Stimulated activated CD4-positive, alpha-beta T cell treated with anti-CD3 and anti-CD28 coated beads, Interleukin-1b, Interleukin-23, amount 100 ng/mL, for 1 hour (primary cell): ENCODE measurements at places on chromosomes 11 and 22.

DNA sequence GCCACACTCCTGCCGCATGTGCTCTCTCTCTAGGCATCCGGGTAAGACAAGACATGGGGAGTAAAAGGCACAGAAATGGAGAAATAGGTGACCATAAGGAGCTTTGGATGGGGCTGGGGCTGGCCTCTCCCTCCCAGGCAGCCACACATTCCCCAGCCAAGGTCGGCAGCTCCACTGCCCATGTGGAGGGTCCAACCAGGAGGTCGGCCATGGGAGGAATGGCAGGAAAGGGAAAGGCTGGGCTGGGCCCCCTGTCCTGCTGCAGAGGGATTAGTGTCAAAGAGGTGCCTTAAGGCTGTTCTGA is 460 bp upstream of the MUC5AC start:
- no peak for DNase-seq

DNA sequence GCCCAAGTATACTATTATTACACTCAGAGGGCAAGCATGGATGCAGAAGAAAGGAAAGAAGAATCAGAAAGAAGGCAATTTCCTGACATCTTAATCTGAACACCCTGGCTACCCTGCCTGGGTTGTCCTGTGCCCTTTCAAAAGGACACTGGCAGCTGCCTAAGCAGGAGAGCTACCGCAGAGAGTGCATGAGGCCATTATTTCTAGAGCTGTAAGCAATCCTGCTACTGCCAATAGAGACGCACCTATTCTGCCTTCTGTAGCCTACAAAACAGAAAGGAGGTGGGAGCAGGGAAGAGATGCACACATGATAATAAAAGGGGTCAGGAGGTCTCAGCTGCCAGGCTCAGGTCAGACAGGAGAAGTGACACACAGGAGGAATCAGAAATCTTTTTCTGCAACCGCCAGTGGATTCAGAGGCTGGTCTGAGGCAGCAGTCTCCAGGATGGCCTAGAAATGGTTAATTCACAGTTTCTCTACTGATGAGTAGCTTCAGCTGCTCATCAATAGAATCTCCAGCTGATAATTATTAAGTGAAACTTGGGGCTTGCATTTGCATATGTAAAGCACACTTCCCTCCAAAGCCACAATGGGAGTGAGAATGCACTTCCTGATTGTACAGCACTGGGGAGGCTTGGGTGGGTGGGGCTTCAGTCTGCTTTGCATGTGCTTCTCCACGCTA is 253.9 kb downstream of the LARGE1 start:
- DNase-seq, result no peak

DNA sequence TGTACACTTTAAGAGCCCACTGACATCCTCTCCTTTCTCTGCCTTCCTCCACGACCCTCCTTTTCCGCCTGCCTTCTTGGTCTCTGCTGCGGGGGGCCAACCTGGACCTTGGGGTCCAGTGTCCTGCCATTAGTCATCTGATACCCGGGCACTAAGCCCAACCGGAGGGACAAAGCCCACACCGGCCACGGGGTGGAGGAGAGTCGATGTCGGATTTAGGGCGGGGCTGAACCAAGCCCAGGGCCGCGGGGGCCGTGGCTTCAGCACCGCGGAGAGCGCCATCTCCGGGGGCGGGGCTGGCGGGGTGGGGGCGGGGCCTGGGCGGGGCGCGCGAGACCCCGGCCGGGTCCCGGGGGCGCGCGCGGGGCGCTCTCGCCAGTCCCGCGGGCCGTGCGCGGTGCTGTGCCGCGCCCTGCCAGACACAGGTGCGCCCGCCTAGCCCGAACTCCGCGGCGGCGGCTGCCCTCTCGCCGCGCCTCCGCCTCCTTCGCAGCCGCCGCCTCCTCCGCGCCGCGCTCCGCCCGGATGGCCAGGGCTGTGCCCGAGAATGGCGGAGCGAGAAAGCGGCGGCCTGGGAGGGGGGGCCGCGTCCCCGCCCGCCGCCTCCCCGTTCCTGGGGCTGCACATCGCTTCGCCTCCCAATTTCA is at the start of gene MAPK8IP1:
Gene MAPK8IP1 (plus strand): TSS at position 378 of the 647 bp plus-strand sequence. CDS start 170 bp downstream, at position 548.
- DNase-seq, result peak; percentile 33

DNA sequence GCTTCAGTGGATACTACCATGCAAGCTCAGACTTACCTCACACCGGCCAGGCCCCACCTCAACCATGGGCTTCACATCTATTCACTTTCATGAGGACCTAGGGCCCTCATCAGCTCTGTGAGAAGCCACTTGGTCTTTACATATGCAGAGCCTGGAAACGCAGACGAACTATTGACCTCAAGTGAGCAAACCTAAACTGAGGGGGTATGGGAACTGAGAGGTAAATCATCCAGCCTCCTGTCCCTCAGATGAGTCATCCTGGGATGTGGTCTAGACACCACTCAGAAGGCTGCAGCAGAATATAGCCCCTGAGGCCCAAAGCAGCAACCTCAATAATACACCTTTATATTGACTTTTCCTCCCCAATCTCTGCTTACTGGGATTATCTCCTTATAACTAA is 578.0 kb downstream of the INSC start:
- DNase-seq, result no peak

GRCh38 chr11:27863637-27864036 is 163.4 kb upstream of the BDNF start:
- DNase-seq, result no peak

DNA sequence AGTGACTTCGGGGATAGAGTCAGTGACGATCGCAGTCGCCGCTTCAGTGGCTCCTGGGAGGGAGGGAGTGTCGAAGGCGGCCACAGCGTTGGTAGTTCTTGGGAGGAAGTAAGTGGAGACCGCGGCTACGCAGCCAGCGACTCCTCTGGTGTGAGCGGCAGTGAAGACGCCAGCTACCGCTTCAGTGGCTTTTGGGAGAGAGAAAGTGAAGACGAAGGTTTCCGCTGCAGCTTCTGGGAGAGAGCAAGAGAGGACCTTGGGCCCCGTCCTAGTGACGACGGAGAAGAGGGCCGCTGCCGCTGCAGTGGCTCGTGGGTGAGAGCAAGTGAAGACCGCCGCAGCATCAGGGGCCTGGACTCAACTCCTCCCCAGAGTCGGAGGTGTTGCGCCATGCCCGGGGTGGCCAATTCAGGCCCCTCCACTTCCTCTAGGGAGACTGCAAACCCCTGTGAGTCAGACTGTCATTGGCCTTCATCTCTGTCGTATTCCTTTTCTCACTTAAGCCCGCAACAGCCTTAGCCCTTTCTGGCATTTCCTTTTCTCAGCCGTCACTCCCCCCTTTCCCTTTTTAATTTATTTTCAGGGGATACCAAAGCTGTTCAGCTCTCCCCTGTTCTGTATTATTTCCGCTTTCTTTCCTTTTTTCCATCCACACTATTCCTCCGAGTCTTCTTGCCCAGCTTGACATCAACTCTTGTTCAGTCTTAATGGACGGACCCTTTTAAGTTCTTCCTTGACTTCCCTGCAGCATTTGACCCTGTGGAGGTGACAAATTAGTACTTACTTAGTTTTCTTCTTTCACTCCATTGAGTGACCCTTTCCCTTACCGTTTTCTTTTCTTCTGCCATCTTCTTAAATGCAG is 1.0 kb downstream of the ANKRD42 start:
- DNase-seq, result peak; percentile 17

DNA sequence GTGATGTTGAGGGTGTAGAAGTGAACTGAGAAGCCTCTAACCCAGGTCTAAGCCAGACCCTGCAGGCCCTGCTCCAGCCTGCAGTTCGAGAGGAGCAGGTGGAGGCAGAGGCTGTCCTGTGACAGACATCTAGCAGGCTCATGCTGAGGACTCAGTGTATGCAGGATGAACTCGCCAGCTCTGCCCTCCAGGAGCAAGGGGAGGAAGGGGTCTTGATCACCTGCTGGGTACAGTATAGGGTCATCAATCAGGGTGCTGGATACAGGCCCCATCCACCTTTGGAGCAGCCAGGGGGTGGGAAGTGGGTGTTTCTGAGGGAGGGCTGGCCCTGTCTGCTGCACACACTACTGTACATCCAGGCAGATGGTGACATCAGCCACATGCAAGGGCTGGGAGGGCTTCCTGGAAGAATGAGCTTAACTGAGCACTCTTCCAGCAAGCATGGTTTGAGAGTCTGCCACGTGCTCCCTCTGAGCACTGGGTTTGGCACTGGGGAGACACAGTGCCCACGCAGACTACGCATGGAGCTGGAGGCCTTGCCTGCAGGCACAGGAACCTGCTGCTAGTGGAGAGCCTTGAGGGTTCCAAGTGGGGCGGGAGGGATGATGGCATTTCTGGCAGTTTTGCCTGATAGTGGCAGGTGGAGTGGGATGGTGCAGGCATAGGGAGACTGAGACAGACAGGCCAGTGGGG is 9.2 kb downstream of the MAPK8IP1 start:
- DNase-seq, result no peak

- no peak for DNase-seq
Observed at GRCh38 chr11:57174656-57175055, 7.1 kb upstream of the LRRC55 start.
